ENCODE measurements at places on chromosomes 2 and 18. TPM values are rescaled to one million over a fixed set of nuclear protein-coding genes. Genes with fewer than 3 reads are reported as not detected.

DNA sequence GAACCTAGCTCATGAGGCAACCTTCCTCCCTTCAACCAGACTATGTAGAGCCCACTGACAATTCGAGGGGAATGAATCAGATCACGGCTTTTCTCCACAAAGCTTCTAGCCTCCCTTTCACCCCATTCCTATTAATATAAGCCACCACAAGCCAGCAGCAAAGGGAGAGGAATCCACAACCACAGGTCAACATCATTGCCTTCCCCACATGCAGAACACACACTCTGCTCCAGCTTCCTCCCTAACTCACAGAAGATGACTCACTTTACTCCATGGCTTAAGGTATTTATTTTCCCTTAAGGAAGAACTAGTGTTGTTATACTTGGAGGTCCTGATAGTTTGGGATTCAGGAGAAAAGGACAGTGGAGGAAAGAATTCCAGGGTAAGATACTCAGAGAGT lies 272.2 kb downstream of the C1D start:
- no peak overlapping the region for H3K4me3 ChIP-seq
- H3K27me3 ChIP-seq: no peaks in the 10 kb centered on the region
- no peak overlapping the region for H3K27ac ChIP-seq
- H3K4me1 ChIP-seq: no peaks in the 10 kb centered on the region
- no peak for DNase-seq
- H3K36me3 ChIP-seq: no peaks in the 10 kb centered on the region

DNA sequence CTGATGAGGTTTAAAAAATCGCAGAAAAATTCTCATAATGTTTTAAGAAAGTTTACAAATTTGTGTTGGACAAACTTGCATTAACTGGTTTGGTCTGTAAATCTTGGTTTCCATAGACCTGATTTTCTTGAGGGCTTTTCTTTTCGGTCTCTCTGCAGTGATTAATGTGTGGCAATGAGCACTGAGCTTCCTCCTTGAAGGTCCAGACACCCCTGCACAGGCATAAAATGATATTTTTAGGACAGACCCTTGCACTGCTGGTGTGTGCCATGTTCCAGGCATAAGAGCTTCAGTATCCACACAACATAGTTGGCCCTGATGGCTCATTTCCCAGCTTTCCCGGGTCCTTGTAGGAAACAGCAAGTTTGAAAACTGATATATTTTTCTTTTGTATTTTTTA lies 33.7 kb downstream of the MRPL33 start:
- DNase-seq: no peak
- no peaks in the 10 kb centered on the region for H3K36me3 ChIP-seq
- no peak overlapping the region for H3K4me3 ChIP-seq
- H3K27ac ChIP-seq: no peak overlapping the region
- no peaks in the 10 kb centered on the region for H3K4me1 ChIP-seq

GRCh38 chr2:235523486-235524150 lies 29.8 kb downstream of the AGAP1 start:
- no peak overlapping the region for H3K27ac ChIP-seq
- H3K4me3 ChIP-seq: no peak overlapping the region
- no peaks in the 10 kb centered on the region for H3K4me1 ChIP-seq
- peak; percentile 39 for DNase-seq

DNA sequence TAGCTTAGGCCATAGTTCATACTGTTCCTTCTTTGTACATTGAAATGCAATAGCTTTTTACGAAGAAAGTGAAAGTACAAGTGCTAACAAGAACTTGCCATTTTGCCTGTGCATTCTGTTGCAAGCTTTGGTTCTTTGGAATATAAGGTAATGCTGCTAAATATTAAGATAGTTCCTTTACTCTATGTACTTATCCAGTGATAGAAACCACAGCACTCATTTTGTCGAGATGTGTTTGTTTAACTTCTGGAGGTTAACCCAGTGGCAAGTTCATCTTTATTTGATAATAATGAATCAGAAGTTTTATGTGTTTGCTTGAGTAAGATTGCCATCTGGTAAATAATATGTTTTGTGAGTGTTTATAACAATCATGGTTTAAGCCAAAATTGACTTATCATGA lies 373.1 kb upstream of the FANCL start:
- no peaks in the 10 kb centered on the region for H3K4me1 ChIP-seq
- no peak for DNase-seq
- no peaks in the 10 kb centered on the region for H3K36me3 ChIP-seq
- H3K4me3 ChIP-seq: no peak overlapping the region
- no peak overlapping the region for H3K27ac ChIP-seq

DNA sequence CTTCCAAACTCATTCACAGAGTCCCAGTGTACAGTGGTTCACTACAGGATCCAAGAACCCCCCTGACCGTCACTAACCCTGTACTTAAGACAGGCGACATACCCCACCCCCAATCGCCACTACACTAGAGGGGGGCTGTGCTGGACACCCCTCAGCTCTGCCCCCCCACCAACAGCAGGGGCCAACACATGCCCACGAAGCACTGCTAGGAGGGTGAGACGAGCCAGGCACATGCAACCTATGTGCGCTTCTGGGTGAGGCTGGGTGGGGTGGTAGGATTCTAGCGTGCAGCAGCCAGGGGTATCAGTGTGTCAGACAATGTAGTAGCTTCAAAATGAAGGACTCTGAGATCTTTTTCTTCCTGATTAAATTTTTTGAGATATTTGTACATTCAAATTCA lies 67.8 kb downstream of the UXS1 start:
- no peaks in the 10 kb centered on the region for H3K4me1 ChIP-seq
- H3K36me3 ChIP-seq: no peaks in the 10 kb centered on the region

The L3MBTL4 gene
- 2.8 TPM for total RNA-seq

The MAP2 gene
- total RNA-seq: 19.6 TPM

The TCF7L1 gene
- total RNA-seq: 39.5 TPM
